Cortex of kidney (tissue), 1 donor: ENCODE measurements at places on chromosomes 7 and 10.
A peak's percentile ranks its signal among the peaks of the same experiment; 100 is the strongest.

DNA sequence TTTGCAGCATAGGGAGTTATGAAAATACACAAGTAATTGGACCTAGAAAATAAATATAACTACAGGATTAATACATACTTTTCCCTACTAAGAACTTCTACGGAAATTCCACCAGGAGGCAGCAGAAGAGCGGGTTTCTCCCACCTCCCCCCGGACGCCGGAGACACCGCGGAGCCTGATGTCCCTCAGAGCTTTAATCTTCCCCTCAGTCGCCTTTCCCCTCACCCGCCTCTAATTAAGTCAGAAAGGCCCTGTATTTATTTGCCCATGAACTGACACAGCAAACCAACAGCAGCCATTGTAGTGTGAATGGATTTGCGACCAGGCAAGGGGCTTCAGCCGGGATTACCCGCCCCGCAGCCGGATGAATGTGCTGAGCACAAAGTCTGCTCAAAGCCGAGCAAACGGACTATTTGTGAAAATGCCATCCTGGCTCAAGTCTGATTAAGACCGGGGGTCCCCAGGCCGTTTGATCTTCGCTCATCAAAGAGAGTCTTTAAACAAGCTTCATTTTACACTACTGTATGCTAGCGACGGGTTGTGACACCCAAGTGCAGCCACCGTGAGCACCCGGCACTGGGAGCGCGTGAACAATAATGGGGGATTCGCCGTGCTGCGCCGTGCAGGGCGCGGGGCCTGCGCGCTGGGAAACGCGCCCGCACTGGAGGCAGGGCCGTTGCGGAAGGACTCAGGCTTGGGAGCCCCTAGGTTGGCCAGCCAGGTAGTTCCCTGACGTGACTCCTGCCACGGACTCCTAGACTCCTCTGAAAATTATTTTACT, 5.6 kb upstream of the DKK1 start:
- DNase-seq: no peak

- DNase-seq: no peak
Measured at GRCh38 chr10:79391231-79392019, 44.2 kb downstream of the PPIF start.

GRCh38 chr7:142803901-142804300, 33.1 kb downstream of the PRSS2 start:
- DNase-seq: no peak

DNA sequence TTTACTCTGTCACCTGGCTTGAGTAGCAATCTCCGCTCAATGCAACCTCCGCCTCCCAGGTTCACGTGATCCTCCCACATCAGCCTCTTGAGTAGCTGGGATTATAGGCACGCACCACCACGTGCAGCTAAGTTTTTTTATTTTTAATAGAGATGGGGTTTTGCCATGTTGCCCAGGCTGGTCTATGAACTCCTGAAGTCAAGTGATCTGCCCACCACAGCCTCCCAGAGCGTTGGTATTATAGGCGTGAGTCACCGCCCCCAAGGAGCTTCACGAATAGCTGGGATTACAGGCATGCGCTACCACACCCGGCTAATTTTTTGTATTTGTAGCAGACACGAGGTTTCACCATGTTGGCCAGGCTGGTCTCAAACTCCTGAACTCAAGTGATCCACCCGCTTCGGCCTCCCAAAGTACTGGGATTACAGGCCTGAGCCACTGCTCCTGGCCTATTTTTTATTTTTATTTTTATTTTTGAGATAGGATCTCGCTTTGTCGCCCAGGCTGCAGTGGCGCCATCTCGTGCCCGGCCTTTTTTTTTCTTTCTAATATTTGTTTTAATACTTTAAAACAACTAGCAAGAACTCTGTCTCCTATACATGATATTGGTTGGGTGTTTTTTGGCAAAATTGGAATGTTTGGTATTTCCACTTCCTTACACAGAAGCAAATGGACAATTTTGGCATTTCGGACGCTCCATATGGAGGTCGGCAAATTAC, 1.1 kb downstream of the EFCAB10 start:
- no peak for DNase-seq

DNA sequence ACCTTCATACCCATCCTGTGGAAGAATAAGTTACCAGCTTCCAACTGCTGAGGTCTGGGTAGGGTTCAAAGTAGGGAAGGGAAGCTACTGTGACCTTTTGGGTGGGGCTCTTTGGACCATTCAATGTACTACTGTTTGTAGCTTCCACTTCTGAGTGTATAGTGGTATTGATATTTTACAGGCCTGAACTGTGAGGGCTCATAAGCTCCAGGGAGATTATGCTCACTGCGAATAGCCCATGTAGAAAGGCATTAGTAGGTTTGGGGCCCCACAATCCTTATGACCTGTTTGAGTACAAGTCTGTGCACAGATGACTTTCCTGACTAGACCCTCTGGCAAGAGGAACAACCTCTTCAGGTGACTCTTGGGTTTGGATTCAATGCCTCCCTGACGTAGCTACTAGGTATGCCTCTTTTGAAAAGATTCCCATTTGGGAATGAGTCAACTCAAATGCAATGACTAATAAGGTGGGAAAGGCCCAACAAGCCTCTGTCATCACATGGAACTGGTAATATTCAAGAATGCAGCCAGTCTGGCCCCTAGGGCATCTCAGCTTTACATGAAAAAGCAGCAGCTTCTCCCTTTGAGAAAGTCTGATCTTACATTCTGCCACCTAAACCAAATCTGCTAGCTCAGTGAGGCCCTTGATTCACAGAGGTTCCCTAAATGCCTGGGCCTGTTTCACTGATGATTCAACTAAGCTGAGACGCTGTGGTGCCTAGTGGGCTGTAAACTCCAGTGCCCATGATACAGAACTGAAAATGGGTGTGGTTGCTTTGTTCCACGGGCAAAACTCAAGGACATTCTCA, 79.8 kb downstream of the ABI1 start:
- no peak for DNase-seq

DNA sequence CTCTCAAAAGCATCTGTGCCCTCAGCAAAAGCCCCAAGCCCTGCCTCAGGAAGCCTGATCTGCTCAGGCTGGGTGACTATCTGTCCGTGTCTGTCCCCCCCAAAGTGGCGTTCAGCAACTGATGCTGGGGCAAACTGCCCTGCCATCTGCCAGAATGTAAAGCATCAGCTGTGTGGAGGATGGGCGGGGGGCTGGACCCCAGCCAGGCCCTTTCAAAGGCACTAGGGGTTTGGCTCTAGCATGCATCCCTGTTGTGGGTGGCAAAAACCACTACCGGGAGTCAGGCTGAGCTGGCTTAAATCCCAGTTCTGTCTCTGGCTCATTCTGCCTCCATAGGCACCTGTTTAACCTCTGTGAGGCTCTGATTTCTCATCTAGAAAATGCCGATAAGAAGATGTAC, 35.5 kb downstream of the GPRIN2 start:
- no peak for DNase-seq

- no peak for DNase-seq
Measured at GRCh38 chr10:34462056-34462455, 353.0 kb downstream of the PARD3 start.

GRCh38 chr7:73577627-73578341, 595 bp downstream of the TBL2 start:
- no peak for DNase-seq

DNA sequence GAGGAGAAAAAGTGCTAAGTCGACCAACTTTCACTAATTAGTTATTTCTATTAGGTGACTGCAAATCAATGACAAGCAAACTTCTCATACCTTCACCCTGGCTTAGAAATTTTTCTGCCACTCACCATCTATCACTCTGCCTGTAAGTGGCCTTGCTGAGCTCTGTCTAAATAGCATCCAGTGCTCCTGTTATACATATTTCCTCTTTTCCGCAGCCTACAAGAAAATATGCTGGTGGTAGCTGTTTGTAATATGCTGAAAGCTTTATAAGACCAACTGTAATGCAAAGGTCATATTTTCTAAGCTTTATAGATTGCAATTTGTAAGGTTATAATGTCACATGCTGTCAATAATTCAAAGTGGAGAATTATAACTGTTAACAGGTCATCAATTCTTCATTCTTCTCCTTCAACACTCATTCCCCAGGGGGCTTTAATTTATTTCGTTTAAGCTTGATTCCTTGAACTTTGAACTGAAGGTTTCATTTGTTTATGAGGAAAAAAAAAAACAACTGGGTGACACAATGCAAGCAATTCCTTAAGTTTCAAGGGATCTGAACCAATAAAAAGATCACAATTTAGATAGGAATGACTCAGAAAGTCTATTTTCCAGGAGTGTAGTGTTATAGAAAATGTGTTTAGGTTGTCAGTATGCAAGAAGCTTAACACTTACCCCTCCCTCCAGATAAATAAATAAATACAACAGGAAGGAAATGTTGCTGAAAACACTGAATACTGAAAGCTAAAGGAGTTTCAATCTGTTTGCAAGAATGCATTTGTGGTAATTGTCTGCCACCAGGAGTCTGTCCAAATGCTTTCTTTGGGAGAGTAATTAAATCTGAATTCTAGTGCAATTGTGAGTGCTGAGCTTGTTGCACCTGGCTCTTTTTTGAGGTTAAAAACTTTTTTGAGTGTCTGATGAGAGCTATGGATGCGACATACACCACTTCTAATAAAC, 183.7 kb downstream of the SORCS1 start:
- DNase-seq: no peak

GRCh38 chr10:34491678-34492077, 323.4 kb downstream of the PARD3 start:
- no peak for DNase-seq

GRCh38 chr10:28302012-28302637, 739 bp downstream of the MPP7 start:
- no peak for DNase-seq

- no peak for DNase-seq
Measured at GRCh38 chr10:65201491-65201890, 1680.3 kb downstream of the REEP3 start.

GRCh38 chr10:78892338-78893176, 176.2 kb upstream of the ZMIZ1 start:
- no peak for DNase-seq

DNA sequence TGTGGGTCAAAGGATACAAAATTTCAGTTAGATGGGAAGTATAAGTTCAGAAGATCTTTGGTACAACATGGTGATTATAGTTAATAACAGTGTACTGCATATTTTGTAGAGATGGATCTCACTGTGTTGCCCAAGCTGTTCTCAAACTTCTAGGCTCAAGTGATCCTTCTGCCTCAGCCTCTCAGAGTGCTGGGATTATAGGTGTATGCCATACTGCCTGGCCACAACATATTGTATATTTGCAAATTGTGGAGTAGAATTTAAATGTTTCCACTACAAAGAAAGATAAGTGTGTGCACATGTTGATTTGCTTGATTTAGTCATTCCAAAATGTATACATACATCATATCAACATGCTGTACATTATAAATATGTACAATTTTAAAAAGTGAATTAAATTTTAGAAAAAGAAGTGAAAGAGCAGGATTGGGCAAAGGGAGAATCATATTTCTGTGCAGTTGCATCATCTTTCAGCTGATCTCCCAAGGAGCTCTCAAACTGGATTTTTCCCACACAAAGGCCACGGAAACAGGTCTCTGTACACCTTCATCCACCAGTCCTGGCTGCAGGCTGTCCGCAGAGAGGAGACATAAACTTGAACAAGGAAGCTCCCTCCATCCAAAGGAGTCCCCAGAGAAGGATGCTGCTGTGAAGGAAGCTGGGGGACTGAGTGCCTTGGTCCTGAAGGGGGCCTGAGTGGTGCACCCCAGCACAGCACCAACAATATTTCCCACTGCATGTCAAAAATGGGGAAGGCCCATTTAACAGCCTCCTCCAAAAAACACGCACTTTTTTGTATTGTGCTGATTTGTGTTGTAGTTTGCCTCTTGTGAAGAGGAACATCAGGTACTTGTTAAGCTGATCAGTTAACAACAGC, 217.1 kb upstream of the GHITM start:
- DNase-seq: no peak

- no peak for DNase-seq
Measured at GRCh38 chr7:85749696-85750453, 563.0 kb upstream of the SEMA3D start.

GRCh38 chr7:78777829-78778228, 675.6 kb downstream of the MAGI2 start:
- no peak for DNase-seq

- DNase-seq: no peak
Measured at GRCh38 chr10:8800426-8800825, 745.9 kb downstream of the GATA3 start.

DNA sequence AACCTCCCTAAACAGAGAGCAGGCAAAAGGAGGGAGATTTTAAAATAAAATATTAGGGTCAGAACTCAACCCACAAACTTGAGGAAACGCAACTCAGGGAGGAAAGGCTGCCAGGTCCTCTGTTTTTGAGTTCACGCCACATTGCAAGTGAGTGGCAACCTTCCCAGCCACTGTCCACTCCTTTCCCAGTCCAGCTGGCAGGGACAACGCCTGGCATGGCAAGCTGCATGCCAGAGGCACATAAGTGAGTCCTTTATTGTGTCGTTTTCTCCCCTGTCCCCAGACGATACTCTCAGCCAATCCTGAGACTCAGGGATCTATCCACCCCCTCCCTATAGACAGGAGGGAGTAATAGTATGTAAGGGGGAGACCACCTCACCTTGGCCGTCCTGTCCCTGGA, 22.4 kb downstream of the FBXW4 start:
- DNase-seq: no peak

DNA sequence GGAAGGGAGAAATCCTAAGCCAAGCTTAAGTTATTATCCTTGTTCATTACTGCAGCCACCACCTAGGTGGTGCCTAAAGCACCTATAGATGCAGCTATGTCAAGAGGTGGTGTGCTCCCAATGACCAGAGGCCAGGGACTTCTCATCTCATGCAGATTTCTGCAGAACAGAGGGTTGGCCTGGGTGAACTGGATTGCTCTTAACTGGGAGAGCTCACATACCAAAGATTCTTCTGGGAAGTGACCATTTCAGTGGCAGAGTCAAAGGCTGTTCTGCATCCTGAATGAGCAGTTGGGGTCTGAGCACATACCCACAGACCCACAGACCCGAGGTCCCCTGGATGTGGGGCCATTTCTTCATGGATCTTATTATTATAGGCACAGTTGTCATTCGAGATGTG, 2.1 kb upstream of the CRHR2 start:
- DNase-seq: no peak

DNA sequence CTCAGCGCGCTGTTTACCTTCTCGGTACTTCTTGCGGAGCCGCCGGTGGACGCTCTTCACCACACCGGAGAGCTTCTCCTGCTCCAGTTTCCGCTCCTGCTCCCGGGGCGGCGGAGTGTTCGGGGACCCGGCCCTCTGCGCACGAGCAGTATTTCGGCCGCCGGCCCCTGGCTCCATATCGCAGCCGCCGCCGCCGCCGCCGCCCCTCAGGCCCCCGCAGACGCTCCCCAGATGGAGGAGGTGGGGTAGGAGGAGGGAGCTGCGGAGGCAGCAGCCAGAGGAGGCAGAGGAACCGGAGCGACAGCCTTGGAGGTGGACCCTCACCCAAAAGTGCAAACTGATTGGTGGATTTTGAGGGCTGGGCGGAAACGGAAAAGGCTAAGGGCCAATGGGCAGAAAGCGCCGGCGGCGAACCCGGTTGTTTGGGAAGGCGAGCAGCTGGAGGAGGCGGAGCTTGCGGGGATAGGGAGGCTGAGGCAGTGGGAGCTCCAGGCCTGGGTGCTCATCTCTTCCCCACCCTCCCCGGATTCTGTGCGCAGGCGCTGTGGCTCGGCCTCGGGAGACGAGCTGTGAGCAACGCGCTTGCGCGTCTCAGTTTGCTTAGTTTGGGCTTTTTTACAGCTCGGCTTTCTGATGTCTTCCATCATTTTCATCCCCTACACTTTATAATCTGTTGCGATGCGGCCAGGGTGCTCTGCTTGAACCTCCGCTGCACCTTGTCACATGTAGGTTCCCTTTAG, 146.9 kb downstream of the GPR85 start:
- DNase-seq: peak; percentile 77

- no peak for DNase-seq
Measured at GRCh38 chr10:114319406-114320248, 80.6 kb downstream of the VWA2 start.
